ENCODE measurements at places on chromosomes 7 and 10.
A peak's percentile ranks its signal among the peaks of the same experiment; 100 is the strongest.

DNA sequence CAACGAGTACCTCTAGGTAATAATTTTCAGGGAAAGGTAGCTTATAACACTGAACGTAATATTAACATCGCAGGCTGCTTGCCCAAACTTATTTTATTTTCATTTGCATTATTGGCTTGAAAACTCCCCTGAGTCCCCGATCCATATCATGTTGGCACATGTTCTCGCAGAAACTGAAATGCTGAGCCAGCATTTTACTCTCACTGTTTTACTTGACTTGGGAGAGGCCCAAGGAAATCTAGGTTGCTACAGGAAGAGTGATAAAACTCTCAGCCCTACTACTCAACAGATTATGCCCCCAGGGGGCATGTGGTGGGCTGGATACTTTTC lies 183.5 kb upstream of the HABP2 start:
- DNase-seq: no peak
- no peak overlapping the region for H3K27ac ChIP-seq
- H3K27me3 ChIP-seq: peaks cover 4% of the 10 kb centered on the region
- H3K4me1 ChIP-seq: no peaks in the 10 kb centered on the region

- DNase-seq: no peak
- no peaks in the 10 kb centered on the region for H3K4me1 ChIP-seq
- H3K27me3 ChIP-seq: no peaks in the 10 kb centered on the region
- H3K36me3 ChIP-seq: no peaks in the 10 kb centered on the region
- no peak overlapping the region for H3K27ac ChIP-seq
Measured at GRCh38 chr7:2944739-2945138, 98.9 kb downstream of the CARD11 start.

DNA sequence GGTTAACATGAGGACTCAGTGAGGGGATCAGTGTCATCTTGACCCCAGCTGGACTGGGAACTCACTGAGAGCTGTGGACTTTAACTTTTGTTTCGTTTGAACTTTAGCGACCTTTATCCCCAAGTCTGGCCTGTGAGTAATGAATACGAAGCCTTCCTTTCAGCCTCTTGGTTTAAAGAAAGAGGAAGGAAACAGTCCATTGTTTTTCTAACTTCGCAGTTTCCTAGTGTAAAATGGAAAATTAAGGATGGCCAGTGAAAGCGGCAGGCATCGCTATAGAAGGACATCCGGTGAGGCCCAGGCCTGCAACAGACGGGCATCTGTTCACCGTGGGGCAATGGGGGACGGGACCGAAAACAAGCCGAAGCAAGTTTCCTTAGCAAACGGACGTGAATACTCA lies 44.1 kb upstream of the ADO start:
- H3K27ac ChIP-seq: no peak overlapping the region
- DNase-seq: no peak
- H3K4me3 ChIP-seq: no peak overlapping the region
- H3K4me1 ChIP-seq: no peaks in the 10 kb centered on the region
- no peaks in the 10 kb centered on the region for H3K36me3 ChIP-seq

- DNase-seq: no peak
- no peak overlapping the region for H3K27ac ChIP-seq
- peaks cover 2% of the 10 kb centered on the region for H3K27me3 ChIP-seq
- H3K4me3 ChIP-seq: no peak overlapping the region
- no peaks in the 10 kb centered on the region for H3K4me1 ChIP-seq
Measured at GRCh38 chr7:99719996-99720769, 14.8 kb downstream of the CYP3A7 start.

- no peak overlapping the region for H3K4me3 ChIP-seq
- peaks cover 7% of the 10 kb centered on the region for H3K4me1 ChIP-seq
- no peak overlapping the region for H3K27ac ChIP-seq
Measured at GRCh38 chr10:112390125-112390703, 16.3 kb downstream of the ACSL5 start.

- no peak for DNase-seq
- H3K36me3 ChIP-seq: no peaks in the 10 kb centered on the region
- no peak overlapping the region for H3K4me3 ChIP-seq
- H3K27ac ChIP-seq: no peak overlapping the region
Measured at GRCh38 chr10:60714233-60714632, 64.0 kb upstream of the CDK1 start.

GRCh38 chr10:7696545-7696944 lies 6.6 kb upstream of the ITIH2 start:
- H3K27ac ChIP-seq: no peak overlapping the region
- no peaks in the 10 kb centered on the region for H3K4me1 ChIP-seq
- no peak for DNase-seq
- no peaks in the 10 kb centered on the region for H3K27me3 ChIP-seq
- no peaks in the 10 kb centered on the region for H3K36me3 ChIP-seq
- no peak overlapping the region for H3K4me3 ChIP-seq

- peak; percentile 27 for DNase-seq
- H3K4me3 ChIP-seq: peak overlapping the region; percentile 61
- H3K27me3 ChIP-seq: no peaks in the 10 kb centered on the region
- H3K27ac ChIP-seq: peak overlapping the region; percentile 56
- no peaks in the 10 kb centered on the region for H3K36me3 ChIP-seq
- peaks cover 20% of the 10 kb centered on the region for H3K4me1 ChIP-seq
Measured at GRCh38 chr7:150405584-150406311, 26.6 kb downstream of the ZNF775 start.

GRCh38 chr10:78755063-78755701 lies 313.6 kb upstream of the ZMIZ1 start:
- H3K27me3 ChIP-seq: no peaks in the 10 kb centered on the region
- no peak overlapping the region for H3K27ac ChIP-seq
- H3K4me1 ChIP-seq: peaks cover 26% of the 10 kb centered on the region
- no peaks in the 10 kb centered on the region for H3K36me3 ChIP-seq
- no peak overlapping the region for H3K4me3 ChIP-seq

GRCh38 chr10:25695586-25695985 lies 238.4 kb upstream of the MYO3A start:
- no peaks in the 10 kb centered on the region for H3K27me3 ChIP-seq
- no peaks in the 10 kb centered on the region for H3K4me1 ChIP-seq
- H3K4me3 ChIP-seq: no peak overlapping the region

- H3K27ac ChIP-seq: no peak overlapping the region
- no peaks in the 10 kb centered on the region for H3K27me3 ChIP-seq
- DNase-seq: no peak
- H3K4me1 ChIP-seq: no peaks in the 10 kb centered on the region
Measured at GRCh38 chr7:27670676-27671075, 8.0 kb upstream of the HIBADH start.

GRCh38 chr7:100483722-100484672 lies at the start of gene NYAP1:
Gene NYAP1 (plus strand): TSS chr7:100483927. CDS start chr7:100485312, 1,385 bp downstream.
- DNase-seq: peak; percentile 27

- no peak overlapping the region for H3K4me3 ChIP-seq
- no peaks in the 10 kb centered on the region for H3K27me3 ChIP-seq
- no peak for DNase-seq
- no peaks in the 10 kb centered on the region for H3K4me1 ChIP-seq
- no peaks in the 10 kb centered on the region for H3K36me3 ChIP-seq
Measured at GRCh38 chr7:49523870-49524269, 249.6 kb upstream of the VWC2 start.

- no peak overlapping the region for H3K27ac ChIP-seq
- H3K4me1 ChIP-seq: no peaks in the 10 kb centered on the region
- DNase-seq: no peak
- peaks cover 2% of the 10 kb centered on the region for H3K27me3 ChIP-seq
- H3K4me3 ChIP-seq: no peak overlapping the region
Measured at GRCh38 chr10:60234551-60234950, 155.1 kb downstream of the ANK3 start.

DNA sequence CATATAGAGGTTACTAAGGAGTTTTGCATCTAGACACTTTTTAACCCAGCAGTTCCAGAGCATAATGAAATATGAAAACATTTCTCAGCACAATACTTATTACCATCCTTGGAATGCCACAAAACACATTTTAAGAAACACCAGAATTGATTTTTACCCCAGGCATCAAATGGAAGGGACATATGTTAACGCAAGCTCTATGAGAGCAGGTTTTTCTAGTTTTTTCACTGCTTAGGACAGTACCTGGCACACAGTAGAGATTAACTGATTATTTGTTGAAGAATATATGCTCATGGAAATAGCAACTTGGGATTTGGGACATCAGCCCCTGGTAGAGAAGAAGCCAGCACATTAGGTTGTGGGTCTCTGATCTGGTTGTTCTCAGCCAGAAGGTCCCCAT lies 67.0 kb upstream of the ARID5B start:
- no peaks in the 10 kb centered on the region for H3K27me3 ChIP-seq
- no peaks in the 10 kb centered on the region for H3K36me3 ChIP-seq
- no peak for DNase-seq
- no peak overlapping the region for H3K4me3 ChIP-seq

DNA sequence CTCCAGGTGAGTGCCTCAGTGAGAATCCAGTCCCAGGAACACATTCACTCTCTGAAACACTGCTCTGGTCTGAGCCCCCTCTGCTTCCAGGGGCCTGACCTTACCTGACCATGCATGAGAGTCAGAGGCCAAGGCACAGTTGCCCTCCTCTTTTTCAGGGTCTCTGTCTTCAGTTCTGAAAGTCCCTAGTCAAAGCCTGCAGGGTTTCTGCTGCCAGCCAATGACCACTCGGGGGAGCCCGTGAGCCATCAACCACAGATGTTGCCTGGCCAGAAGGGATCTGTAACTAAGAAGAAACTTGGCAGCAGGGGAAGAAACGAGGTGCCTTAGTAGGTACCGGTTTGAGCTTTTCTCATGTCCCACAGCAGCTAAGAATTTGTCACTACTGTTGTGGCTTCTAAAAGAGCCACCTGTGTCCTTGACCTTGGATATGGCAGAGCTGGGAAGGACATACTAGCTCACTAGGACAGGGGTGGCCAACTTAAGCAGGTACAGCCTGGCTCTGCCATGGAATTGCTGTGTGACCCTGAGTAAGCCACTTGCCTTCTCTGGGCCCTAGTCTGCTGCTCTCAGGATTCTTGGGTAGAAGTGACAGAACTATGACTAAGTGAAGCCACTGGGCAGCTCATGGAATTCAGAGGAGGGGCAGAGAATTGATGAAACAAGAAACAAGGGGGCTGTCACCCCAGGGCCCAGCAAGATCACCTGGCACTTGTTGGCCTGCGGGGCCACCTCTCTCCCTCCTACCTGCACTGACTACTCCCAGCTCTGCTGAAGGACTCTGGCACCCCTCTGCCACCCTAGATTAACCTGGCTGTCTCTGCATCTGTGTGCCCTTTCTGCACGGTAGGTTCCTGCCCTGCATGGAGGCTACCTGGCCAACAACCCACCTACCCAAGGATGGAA lies 83.8 kb upstream of the GPR26 start:
- DNase-seq: peak; percentile 45
- H3K36me3 ChIP-seq: no peaks in the 10 kb centered on the region
- H3K27me3 ChIP-seq: no peaks in the 10 kb centered on the region
- H3K27ac ChIP-seq: no peak overlapping the region
- no peak overlapping the region for H3K4me3 ChIP-seq

- no peak overlapping the region for H3K4me3 ChIP-seq
- no peaks in the 10 kb centered on the region for H3K4me1 ChIP-seq
- peaks cover 2% of the 10 kb centered on the region for H3K27me3 ChIP-seq
- H3K36me3 ChIP-seq: no peaks in the 10 kb centered on the region
- H3K27ac ChIP-seq: no peak overlapping the region
Measured at GRCh38 chr7:35494407-35494806, 200.5 kb downstream of the HERPUD2 start.

- no peaks in the 10 kb centered on the region for H3K27me3 ChIP-seq
- no peaks in the 10 kb centered on the region for H3K36me3 ChIP-seq
- H3K27ac ChIP-seq: no peak overlapping the region
- no peak for DNase-seq
- H3K4me3 ChIP-seq: no peak overlapping the region
Measured at GRCh38 chr10:106765241-106765754, 399.2 kb downstream of the SORCS1 start.

DNA sequence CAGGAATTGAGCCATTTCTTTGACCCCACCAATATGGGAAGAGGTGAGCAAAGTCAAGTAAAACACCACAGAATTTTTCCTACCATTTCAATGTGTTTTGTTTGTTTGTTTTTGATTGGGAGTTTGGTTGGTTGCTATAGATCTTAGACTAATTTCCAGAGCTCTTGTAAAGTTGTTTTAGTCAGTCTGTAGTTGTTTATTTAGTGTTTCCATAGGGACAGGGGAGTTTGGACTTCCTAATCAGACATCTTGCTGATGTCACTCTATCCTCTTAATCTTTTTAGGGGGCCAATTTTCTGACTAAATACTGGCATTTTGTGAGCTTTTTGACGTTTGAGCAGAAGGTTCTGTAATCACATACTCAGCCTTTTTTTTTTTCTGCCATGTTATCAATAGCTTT lies 266.9 kb downstream of the ABCA13 start:
- no peak overlapping the region for H3K4me3 ChIP-seq
- no peaks in the 10 kb centered on the region for H3K4me1 ChIP-seq
- H3K36me3 ChIP-seq: no peaks in the 10 kb centered on the region
- DNase-seq: no peak
- H3K27me3 ChIP-seq: no peaks in the 10 kb centered on the region
- no peak overlapping the region for H3K27ac ChIP-seq

GRCh38 chr10:45553155-45553554 lies 119.4 kb downstream of the ZFAND4 start:
- no peak for DNase-seq
- no peaks in the 10 kb centered on the region for H3K27me3 ChIP-seq
- H3K36me3 ChIP-seq: no peaks in the 10 kb centered on the region
- no peak overlapping the region for H3K4me3 ChIP-seq
- H3K4me1 ChIP-seq: peaks cover 3% of the 10 kb centered on the region

DNA sequence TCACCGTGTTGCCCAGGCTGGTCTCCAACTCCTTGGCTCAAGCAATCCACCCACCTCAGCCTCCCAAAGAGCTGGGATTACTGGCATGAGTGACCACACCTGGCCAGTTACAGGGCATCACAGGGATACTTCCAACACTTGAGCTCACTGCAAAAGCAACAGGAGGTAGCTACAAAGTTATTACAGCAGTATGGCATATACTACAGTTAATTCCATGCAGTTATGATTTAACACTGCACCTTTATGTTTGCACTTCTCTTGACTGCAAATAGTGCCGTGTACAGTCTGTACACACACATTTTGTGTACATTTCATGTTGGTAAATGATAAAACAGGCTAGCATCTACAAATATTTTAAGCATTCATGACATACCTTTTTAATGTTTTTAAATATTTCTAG lies 21.3 kb downstream of the SRPK2 start:
- H3K27me3 ChIP-seq: no peaks in the 10 kb centered on the region
- H3K4me3 ChIP-seq: no peak overlapping the region
- no peaks in the 10 kb centered on the region for H3K36me3 ChIP-seq
- H3K27ac ChIP-seq: no peak overlapping the region
- DNase-seq: no peak

DNA sequence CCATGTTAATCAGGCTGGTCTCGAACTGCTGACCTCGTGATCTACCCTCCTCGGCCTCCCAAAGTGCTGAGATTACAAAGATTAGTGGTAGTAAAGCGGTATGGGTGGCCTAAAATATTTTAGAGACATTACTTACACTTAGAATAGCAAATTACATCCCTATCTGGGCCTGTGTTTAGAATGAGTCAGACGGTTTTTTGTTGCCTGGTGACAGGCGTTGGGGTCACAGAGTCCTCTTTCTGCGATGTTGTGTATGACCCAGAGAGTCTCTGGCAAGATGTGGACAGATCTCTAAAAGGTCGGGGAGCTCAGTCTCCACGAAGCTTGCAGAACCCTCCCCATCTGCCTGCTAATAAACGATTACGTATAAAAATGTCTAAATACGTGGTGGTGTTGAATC lies 39.6 kb upstream of the PRKCQ start:
- H3K27me3 ChIP-seq: no peaks in the 10 kb centered on the region
- no peak overlapping the region for H3K4me3 ChIP-seq
- no peak overlapping the region for H3K27ac ChIP-seq
- DNase-seq: no peak
